ENCODE measurements at places on chromosomes 5 and 9.
A peak's percentile ranks its signal among the peaks of the same experiment; 100 is the strongest.

- no peak for DNase-seq
Measured at GRCh38 chr9:37954581-37954981, 50.7 kb upstream of the SLC25A51 start.

DNA sequence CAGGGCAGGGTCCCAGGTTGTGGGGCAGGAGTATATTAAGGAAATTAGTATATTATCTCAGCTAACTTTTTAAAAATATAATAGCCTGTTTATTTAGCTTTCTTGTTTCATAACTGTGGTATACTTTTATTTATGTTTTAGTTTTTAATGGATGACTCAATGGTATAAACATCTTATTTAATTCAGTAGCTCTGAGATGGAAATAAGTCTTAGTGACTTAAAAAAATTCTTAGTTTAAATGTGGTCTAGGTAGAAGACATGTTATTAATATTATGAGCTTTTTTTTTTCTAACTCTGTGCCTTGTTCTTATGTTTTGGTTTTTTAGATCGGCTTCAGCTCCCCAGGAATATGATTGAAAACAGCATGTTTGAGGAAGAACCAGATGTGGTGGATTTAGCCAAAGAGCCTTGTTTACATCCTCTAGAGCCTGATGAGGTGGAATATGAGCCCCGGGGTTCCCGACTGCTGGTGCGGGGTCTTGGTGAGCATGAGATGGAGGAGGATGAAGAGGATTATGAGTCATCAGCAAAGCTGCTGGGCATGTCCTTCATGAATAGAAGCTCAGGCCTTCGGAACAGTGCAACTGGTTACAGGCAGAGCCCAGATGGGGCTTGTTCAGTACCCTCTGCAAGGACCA is 43.1 kb downstream of the LNPEP start:
- no peak for DNase-seq

- DNase-seq: peak; percentile 59
Measured at GRCh38 chr9:3732077-3733038, 206.6 kb upstream of the RFX3 start.

DNA sequence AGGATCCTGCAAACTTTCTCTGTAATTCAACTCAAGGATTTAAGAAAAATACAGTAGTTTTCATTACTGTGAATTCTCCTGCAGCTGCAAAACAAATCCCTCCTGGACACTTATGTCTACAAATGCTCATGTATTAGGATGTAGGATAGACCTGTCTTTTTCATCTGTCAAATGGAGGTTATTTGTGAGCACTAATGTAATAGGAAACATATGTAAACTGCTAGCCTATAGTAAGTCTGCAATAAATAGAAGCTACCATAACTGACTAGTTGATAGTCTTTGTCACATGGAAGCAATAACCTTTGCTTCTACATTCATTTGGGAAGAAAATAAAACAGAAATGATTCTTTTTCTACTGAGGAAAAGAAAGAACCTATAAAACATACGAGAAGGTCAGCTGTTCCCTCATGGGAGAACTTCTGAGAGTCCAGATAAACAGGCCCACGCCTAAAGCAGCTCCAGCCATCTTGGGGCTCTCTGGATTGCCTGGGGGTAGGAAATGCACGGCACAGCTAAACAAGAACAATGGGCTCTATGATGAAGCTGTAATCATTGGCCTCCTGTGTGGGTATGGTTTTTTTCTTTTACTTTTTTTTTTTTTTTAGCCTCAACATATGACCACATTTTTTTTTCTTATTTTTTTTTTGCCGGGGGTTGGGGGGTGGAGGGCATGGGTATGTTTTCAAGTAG is 6.2 kb downstream of the KCNV2 start:
- no peak for DNase-seq

- DNase-seq: no peak
Measured at GRCh38 chr5:533243-533954, 9.2 kb upstream of the SLC9A3 start.

DNA sequence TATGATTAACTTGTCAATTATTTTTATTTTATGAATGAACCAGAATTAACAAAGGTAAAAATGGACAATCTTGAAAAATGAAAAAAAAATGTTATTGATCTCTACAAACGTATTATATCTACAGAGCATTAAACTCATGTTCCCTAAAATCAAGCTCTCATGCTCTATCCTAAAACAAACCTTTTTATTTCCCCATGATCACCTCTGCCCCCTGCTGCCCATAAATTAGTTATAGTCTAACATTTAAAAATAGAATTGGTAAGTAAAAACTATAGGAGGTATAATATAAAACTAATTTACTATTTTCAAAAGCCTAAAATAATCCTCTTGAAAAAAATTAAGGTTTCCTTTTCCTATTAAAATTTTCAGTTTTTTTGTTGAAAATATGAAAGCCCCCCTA is 168.0 kb upstream of the POU5F2 start:
- DNase-seq: no peak

GRCh38 chr9:117462861-117463260 is 48.0 kb upstream of the ASTN2 start:
- DNase-seq: peak; percentile 77

- no peak for DNase-seq
Measured at GRCh38 chr5:157610990-157611389, 35.4 kb upstream of the ADAM19 start.

DNA sequence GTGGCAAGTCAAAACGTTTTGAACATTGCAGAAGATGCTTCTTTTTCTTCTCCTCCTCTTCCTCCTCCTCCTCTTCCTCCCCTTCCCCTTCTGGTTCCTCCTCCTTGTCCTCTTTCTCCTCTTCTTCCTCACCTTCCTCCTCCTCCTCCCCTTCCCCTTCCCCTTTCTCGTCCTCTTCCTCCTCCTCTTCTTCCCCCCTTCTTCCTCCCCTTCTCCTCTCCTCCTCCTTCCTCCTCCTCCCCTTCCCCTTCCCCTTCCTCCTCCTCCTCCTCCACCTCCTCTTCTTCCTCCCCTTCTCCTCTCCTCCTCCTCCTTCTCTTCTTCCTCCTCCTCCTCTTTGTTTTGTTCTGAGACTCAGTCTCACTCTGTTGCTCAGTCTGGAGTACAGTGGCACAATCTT is 167.0 kb upstream of the SV2C start:
- no peak for DNase-seq

GRCh38 chr9:122099271-122099869 is 6.3 kb upstream of the TTLL11 start:
- no peak for DNase-seq

DNA sequence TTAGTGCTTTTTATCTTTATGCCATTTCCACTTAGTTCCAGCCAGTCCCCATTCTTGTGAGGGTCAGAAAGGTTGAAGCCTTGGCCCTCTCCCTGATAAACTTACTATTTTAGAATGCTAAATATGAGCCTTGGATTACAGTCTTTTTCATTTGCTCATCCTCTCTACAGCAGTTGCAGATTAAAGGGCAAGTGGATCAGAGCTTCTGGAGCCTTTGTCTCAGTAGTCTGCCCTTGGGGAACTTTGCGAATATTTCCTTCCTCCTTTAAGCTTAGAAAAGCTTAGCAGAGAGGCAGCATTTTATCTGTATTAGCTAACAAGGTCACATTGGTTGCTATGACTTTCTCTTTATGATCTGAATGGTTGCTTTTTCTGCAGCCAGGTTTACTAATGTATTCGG is 11.5 kb downstream of the FSD1L start:
- no peak for DNase-seq

GRCh38 chr5:179823937-179824744 is 3.4 kb downstream of the SQSTM1 start:
- DNase-seq: no peak

GRCh38 chr5:143426437-143426991 is 23.0 kb upstream of the NR3C1 start:
- DNase-seq: no peak

DNA sequence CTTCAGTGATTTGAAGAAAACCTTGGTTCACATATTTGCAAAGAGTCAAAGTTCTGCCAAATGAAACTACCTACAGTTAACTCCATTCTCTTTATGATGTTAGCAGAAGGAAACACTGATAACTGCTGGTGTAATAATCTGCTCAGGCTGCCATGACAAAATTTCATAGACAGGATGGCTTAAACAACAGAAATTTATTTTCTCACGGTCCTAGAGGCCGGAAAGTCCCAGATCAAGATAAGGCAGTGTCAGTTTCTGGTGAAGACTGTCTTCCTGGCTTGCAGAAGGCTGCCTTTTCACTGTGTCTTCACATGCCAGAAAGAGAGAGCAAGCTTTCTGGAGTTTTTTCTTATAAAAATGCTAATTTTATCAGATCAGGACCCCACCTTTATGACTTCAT is 102.4 kb upstream of the PARP8 start:
- no peak for DNase-seq

GRCh38 chr5:80191991-80192398 is 63.9 kb downstream of the SERINC5 start:
- no peak for DNase-seq

GRCh38 chr9:78207901-78208300 is 28.0 kb upstream of the CEP78 start:
- DNase-seq: no peak

DNA sequence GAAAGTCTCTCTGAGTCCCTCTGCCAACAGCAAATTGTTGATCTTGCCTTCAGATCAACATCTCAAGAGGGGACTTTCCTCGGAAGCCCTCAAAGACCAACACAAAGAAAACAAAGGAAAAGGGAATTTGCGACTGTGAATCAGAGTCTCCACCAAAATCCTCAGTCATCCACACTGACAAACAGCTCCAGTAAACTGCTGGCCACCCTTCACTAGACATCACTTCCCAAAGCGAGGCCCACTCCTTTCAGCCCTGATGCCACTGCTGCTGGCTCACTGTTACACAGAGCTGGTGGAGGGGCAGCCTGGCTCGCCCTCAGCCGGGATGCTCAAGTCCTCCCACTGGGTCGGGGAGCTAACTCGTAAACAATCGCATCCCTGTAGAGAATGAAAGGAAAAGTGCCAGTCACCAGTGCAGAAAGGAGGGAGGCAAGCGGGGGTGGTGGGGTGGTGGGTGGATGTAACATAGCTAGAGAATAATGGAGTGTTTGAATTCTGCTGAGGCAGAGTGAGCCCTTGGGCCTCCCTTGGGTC is 1.3 kb downstream of the FGF1 start:
- DNase-seq: no peak

- DNase-seq: no peak
Measured at GRCh38 chr5:123438244-123438643, 15.0 kb upstream of the CEP120 start.

GRCh38 chr5:51902512-51902911 is 519.3 kb downstream of the ISL1 start:
- no peak for DNase-seq

GRCh38 chr5:57761513-57761912 is 278.9 kb upstream of the ACTBL2 start:
- no peak for DNase-seq

DNA sequence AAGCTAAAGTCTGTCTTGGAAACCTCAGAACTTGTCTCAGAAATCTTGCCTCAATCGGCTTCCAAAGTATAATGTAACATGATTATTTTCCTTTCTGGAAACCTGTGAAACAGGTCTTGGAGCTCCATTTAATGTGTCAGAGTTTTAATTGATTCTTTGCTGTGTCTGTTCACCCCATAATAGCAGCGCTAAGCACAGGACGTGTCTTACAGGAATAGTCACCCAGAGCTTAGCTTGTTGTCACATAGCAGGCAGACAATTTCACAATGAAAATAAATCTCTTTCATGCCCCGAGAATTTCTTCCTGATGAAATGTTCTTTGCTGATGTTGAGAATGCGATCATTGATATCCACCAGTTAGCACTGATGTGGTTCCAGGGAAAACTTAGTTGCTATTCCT is 40.2 kb upstream of the PTPN3 start:
- no peak for DNase-seq

DNA sequence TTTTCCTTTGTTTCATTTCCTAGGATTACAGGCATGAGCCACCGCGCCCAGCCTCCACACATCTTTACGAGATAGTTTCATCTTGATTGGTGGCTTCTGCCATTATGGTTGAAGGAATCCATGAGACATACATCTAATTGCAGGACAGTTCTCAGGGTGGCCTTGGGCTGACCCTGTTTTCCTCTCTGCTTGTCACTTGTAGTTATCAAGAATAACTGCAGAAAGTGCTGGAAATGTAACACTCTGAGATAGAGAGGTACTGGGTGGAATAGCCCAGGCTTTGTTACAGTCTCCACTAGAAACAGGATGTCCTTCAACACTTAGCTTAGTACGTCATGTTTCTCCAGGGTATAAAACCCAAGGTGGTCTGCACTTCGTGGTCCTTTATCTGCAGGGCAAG is 10.7 kb downstream of the UGT3A2 start:
- DNase-seq: no peak

- no peak for DNase-seq
Measured at GRCh38 chr5:138523406-138523805, 19.6 kb downstream of the ETF1 start.

GRCh38 chr5:151018846-151019245 is 1.5 kb upstream of the GPX3 start:
- no peak for DNase-seq

DNA sequence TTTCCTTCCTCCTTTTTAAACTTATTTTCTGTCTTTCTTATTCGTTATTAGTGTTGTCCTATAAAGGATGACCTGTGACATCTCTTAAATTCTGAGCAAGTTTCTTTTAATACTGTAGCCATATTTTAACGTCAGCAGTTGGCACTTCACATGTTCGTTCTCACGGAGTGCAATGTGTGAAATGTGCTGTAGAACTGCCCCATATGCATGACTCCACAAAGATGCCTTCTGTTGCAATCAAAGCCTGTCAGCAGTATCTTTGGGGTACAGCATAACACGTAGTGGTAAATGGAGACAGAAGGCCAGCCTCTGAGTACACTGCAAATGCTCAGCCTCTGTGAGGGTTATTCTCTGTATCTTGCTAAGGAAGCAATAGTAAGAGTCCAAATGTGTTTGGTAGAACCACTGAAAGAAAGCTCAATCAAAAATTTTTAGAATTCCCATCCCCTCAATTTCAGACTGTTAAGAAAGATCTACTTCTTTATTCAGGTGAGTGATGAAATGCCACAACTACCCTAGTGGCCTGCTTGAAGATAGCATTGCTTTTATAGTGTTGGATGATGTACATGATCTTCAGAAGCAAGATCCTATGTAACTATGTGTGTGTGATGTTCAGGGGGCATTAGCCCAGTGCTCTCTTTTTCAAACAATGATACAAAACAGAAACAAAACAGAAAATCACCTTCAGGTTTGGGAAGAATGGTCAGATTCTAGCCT is 277.7 kb downstream of the TMEM167A start:
- DNase-seq: no peak

GRCh38 chr5:157292599-157292998 is 26.7 kb downstream of the CYFIP2 start:
- DNase-seq: no peak

DNA sequence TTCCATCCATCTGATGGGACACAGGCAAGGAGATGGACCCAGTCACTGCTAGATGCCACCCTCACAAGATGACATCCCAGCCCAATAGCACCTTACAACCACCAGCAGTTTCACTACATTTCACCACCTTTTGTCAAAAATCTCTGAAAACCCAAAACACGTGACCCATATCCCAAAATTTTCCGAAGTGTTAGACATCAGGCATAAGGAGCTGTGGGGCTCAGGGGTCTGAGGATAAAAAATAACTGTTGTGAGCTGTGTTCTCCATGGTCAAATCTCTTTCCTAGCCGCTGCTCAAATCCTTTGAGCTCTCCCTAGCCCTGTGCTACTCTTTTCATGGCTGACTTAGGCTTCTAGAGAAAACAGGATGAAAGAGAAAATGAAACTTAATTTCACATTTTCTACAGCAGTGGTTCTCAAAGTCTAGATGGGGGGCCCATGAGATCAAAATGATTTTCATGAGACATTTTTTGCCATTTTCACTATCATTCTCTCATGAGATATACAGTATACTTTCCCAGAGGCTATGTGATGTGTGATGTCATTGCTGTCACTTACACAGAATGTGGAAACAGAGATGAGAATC is 40.7 kb downstream of the TIMD4 start:
- no peak for DNase-seq
